ENCODE measurements at places on chromosomes 2 and 18.
A peak's percentile ranks its signal among the peaks of the same experiment; 100 is the strongest.

DNA sequence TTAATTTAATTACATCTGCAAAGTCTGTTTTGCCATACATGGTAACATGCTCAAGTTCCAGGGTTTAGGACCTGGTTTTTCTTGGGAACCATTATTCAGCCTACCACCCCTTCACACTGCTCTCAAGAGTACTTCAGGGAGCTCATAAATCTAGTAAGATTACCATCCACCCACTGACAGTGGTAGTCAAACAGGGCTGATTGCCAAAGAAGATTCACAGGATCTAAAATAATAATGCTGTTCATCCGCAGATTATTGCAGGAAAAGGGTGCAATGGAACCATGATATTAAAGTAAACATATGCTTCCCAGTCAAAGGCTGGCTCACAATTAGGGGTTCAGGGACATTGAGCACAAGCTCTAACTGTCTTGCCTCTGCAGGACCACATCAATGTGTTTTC lies 148.0 kb upstream of the CYRIA start:
- no peak for DNase-seq

- DNase-seq: peak; percentile 26
Observed at GRCh38 chr2:199602271-199602895, 144.6 kb upstream of the SATB2 start.

DNA sequence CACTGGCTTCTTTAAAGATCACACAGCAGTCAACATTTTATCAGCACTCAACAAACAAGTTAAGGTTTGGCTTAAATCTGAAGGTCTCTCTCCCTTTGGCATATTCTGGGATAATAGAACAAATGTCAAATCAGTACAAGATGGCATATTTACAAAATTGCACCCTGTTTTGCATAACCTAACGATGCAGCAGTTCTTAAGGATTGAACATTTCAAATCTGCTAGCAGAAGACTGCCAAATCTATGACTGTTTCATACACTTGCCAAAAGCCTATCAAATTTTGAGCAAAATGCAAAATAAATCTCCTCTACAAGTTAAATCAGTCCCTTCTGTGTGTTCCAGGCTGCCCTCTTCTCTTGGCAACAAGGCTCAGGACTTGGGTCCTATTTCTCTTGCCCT lies 73.6 kb downstream of the DPP4 start:
- DNase-seq: no peak

GRCh38 chr2:14751581-14751980 lies 119.1 kb downstream of the LRATD1 start:
- DNase-seq: peak; percentile 81

GRCh38 chr2:12806549-12807242 lies 90.0 kb downstream of the TRIB2 start:
- DNase-seq: no peak

- DNase-seq: peak; percentile 44
Observed at GRCh38 chr2:109448946-109449788, 164.6 kb downstream of the SEPTIN10 start.

GRCh38 chr2:160299540-160299939 lies 99.5 kb upstream of the ITGB6 start:
- no peak for DNase-seq

- peak; percentile 84 for DNase-seq
Observed at GRCh38 chr18:44823782-44824181, 143.1 kb downstream of the SETBP1 start.

DNA sequence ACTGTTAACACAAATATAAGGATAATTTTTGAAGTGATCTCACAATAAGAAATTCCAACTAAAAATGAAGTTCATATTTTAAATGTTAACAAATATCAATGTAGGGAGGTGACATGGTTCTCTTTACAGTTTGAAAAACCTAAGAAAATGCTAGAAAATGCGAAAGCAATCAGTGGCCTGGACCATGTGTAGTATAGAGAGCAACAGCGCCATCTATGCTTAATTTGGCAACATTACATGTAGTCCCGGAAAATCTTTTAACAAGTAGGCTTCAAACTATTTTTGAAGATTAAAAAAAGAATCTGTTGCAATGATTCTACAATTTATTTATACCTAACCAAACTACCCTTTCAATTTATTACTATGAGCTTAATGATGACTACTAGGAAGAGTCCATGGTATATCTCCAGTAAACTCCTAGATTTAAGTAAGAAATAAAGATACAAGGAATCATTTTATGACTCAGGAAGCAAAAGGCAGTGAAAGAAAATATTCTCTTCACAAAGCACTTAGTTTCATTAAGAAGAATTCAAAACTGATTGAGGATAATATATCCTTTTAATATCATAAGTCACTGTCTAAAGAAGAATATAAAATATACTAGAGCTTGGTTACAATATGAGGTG lies 33.3 kb downstream of the NDUFA10 start:
- peak; percentile 57 for DNase-seq

DNA sequence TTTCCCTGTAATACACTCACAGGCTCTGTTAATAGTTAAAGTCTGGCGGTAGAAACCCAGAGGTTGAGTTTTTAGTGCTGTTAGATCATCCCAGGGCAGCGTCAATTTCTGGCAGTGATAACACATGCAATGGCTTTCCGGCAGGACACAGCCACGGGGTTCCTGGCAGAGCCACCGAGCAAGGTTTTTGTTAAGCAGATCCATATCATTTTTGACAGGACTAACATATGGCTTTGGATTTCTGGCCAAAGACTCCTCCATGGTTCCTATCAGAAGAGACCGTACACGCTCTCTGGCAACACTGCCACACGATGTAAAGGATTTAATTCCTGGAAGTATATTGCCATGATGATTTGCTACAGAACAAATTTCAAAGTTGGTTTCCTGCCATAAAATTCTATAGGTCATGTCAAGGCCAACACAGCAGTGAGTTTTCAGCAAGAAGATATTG lies 854.3 kb downstream of the LRRTM4 start:
- no peak for DNase-seq

GRCh38 chr18:3912705-3913104 lies 462.7 kb downstream of the TGIF1 start:
- DNase-seq: no peak

GRCh38 chr2:221370857-221371211 lies 201.3 kb downstream of the EPHA4 start:
- DNase-seq: no peak

GRCh38 chr2:101255501-101255900 lies 2.8 kb downstream of the CNOT11 start:
- peak; percentile 29 for DNase-seq

GRCh38 chr2:100247256-100248043 lies 74.9 kb downstream of the LONRF2 start:
- no peak for DNase-seq

GRCh38 chr2:130355172-130355577 lies 681 bp upstream of the PTPN18 start:
- no peak for DNase-seq

GRCh38 chr2:145460112-145460511 lies 940.2 kb upstream of the ZEB2 start:
- DNase-seq: no peak

DNA sequence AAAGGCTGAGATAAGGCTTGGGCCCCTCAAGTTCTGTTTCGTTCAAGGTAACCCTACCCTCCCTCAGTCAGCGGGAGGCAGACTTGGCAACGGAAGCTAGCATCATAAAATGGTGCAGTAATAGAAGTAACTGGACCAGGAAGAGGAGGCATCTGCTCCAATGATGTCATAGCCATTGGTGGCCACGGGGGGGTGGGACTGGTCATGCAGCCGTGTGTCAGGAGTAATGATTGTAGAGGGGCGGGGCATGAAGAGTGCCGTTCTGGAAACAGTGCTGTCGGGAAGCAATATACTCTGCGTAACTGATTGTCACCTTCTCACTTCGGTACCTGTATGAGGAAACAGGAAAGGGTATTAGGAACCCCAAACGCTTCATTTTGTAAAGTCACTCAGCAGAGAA lies 6.9 kb upstream of the POLR2D start:
- DNase-seq: no peak

DNA sequence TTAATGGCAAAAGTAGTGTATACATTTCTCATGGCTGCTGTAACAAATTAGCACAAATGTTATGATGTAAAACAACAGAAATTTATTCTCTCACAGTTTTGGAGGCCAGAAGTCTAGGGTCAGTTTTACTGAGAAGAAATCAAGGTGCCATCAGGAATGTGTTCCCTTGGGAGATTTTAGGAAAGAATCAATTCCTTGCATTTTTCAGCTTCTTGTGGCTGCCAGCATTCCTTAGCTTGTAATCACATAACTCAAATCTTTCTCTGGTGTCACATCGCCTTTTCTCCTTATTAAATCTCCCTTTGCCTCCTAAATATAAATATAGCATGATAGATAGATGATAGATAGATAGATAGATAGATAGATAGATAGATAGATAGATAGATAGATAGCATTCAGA lies 307.0 kb upstream of the REG3G start:
- DNase-seq: peak; percentile 0

- DNase-seq: no peak
Observed at GRCh38 chr2:20623241-20623640, 27.7 kb downstream of the HS1BP3 start.

GRCh38 chr18:10524507-10525370 lies 1.1 kb upstream of the NAPG start:
- no peak for DNase-seq

DNA sequence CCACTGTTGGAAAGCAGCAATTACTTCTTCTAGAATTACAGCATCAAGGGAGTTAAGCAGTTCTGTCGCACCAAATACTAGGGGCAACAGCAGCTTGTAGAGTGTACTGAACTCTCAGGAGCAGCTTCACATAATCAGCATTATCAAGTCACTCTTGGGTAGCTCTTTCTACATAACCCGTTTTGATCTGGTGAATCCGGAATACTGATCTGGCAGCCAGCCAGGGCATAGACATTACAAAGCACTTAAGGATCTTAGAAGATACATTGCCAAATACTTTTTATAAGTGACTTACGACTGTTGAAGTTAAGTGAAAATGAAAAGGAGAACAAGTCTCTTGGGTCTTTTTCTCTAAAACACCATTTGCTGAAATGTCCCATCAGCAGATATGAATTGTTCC lies 73.2 kb upstream of the NETO1 start:
- DNase-seq: peak; percentile 35

DNA sequence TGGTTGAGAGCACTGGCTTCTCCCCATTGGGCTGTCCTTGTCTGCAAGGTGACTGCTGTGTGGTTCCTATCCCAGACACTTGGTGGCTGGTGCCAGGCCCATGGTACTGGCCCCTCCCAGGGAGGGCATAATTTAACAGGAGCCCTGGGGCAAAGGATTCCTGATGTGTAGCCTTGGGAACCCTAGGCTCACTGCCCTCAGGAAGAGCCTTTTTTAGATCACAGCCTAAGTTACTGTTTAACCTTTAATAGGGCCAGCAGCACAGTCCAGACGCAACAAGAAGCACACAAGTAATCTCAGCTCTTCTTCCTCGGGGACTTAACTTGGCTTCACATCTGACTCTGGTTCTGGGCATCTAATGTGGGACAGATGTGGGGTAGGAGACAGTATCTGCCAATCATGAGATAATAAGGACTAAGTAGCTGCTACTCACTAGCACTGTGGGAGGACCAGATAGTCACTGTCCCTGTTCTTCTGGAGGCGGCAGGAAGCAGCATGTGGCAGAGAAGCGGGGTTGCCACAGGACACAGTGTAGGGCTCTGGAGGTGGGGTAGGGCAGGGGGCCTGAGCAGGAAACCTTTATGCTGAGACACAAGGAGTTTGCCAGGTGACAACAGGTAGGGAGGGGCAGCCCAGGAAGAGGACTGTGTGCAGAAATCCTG lies 136.3 kb downstream of the TMEM17 start:
- DNase-seq: no peak

DNA sequence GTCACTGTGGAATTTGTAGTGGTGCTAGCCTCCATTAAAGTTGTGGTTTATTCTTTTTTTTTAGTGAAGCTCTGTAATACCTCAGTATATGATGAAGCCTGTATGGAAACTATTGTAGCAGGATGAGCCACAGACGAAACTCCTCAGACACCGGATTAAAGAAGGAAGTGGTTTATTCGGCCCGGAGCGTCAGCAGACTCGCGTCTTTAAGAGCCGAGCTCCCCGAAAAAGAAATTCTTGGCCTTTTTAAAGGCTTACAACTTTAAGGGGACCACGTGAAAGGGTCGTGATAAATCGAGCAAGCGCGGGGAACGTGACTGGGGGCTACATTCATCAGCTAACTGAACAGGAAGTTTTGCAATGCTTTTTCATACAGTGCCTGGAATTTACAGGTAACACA lies 8.1 kb upstream of the CCL20 start:
- peak; percentile 6 for DNase-seq

DNA sequence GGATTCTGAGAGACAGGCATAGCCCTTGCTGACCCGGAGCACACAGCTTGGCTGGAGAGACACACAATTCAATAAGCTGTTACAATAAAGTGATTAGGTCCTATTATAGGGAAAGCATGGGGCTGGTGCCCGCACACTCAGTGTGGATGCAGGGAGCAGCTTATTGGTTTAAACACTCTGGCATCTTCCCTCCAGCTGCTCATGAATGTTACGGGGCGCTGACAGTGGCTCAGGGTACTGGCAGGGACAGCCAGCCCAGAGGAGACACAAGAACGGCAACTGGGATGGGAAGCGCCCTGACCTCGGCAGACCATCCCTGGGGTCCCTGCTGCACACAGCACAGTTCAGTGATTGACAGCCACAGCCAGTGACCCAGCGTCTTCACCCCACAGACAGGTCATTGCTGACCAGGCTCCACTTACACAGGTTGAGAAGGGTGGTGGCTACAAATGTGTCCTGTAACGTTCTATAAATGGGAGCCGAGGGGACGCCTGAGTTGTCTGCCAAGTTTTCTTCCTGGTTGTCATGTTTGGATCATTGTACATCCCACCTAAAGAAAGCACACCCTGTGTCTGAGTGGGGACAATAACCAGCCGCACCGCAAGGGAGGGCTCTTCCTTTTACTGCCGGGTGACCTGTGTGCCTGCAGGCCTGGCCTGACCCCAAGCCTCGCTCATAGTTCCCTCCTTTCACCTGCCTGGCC lies 60.3 kb downstream of the SH3BP4 start:
- no peak for DNase-seq

- peak; percentile 45 for DNase-seq
Observed at GRCh38 chr2:177900082-177900481, 172.5 kb downstream of the PDE11A start.

GRCh38 chr2:147051814-147052213 lies 793.0 kb upstream of the ACVR2A start:
- peak; percentile 24 for DNase-seq

GRCh38 chr2:105037572-105038382 lies at the start of gene MRPS9:
MRPS9 (plus strand) TSS chr2:105038069; CDS start chr2:105038093, 24 bp downstream.
- DNase-seq: peak; percentile 96

DNA sequence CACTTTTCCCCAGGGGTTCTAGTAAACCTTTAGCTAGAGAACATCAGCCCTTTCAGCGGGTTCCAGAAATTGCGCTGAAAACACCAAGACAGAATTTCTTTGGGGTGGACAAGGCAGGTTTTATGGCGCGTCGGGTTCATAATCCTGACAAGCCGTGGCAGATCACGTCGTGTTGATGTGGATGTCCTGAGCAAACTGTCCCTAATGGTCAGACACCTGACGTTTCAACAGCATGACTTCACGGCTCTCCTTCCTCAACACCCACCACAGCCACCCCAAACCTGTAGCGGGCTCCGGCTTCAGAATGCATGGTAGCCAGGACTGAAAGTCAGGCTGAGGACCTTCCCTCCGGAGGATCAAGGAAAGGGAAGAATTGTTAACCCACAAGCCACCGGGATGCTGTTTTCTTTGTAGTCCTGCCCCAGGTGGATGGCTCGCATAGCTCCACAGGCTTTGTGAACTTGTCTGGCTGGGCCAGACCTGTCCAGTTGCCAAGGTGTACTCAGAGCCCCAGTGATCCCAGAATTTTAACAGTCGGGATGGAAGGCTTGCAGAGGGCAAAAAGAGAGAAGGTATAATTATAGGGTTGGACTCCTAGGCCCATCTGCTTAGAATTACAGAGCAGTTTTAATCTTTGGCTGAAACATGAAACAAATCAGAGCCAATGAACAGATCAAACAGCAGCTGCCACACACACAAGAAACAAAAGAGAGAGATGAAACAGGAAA lies 1.5 kb downstream of the APCDD1 start:
- DNase-seq: no peak

Data from MCF 10A (cell line).